Mucosa of descending colon (tissue), 3 donors: ENCODE measurements at places on chromosomes 2 and 18. TPM values are rescaled to one million over a fixed set of nuclear protein-coding genes. Genes with fewer than 3 reads are reported as not detected.

DNA sequence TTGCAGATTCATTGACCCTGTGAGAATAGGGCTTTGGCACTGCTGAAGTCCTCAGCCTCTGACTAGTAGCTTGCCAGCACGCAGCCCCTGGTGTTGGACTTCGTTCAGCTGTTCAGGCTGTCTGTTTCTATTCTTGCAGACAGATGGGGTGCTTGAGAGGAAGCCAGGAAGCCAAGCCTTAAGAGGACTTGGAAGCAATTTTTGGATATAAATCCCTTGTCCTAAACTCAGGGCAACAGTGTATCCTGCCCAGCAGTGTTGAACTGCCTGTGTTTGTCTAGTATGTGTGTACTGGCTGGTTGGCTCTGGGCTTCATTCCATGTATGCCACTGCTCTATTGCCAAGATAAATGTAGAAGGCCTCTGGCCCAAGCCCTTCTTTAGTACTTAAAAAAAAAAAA is 108.6 kb downstream of the COMMD1 start:
- peak; percentile 56 for DNase-seq

DNA sequence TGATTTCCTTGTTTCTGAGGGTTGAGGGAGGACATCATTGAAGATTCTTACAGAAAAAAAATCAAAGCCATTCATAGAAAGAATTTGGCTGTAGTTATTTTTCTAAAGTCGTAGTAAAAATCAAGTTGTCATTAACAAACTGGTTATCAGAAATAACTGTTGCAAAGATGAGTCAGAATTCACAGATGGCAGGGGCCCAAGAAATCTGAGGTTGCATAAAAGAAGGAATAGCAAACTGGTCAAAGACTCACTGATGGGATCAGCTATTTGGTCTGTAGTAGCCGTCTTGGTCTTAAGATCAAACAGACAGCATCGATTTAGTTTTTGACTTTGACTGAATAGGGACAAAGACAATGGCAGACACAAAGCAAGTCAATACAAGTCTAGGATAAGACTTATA is 334.3 kb downstream of the FIGN start:
- no peak for DNase-seq

Gene MC2R
- total RNA-seq, result not detected

GRCh38 chr2:20106746-20107145 is 55.3 kb upstream of the LAPTM4A start:
- DNase-seq, result peak; percentile 75

Gene SULT1C2
- not detected for total RNA-seq

DNA sequence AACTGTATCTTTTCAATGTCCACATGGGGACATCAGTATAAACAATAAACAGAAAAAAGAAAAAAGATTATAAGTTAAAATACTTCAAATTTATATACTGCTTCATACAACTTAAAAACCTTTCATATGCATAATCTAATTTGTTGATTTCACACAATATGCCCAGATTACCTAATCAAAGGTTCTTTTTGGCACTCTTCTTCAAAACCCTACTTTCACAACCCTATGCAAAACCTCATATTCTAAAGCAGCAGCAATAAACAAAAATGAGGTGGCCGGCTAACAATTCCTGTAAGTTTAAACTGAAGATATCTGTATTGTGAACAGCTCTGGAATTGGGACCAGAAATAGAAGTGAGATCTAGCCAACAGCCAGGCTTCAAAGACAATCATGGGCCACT is 28.6 kb downstream of the STK17B start:
- DNase-seq, result no peak

- DNase-seq, result no peak
Measured at GRCh38 chr2:86338778-86339295, 1.4 kb upstream of the REEP1 start.

Gene LOXHD1
- total RNA-seq, result not detected

Gene PLCL1
- 10.6 TPM for total RNA-seq

DNA sequence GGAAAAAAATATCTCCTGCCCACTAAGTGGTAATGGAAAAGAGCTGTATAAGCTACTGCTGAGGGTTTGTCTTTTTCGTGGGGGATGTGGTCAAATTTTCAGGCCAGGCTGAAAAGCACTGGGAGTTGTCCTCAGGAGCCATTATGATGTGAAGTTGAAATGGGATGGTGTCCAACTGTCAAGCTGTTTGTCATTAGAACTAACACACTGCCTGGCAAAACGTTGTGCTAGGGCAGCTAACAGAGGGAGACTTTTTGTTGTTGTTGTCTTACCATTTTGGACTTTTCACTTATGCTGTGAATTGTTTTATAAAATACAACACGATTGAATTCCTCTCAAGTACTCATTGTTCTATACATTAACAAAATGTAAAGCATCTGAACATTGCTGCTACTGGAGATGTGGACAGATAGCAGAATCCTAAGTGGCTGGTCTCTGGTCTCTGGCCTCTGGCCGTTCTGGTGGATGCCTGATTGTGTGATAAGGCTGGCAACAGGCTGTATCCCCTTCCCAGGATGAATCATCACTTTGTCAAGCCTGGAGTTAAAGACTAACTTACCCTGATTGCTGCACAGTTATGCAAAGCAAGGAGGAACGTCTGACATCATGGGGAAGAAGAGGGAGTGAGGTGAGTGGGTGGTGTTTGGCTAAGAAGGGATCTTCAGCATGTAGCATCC is 2.3 kb downstream of the MYO1B start:
- DNase-seq, result peak; percentile 51
